ENCODE measurements at places on chromosomes 7 and 10.

DNA sequence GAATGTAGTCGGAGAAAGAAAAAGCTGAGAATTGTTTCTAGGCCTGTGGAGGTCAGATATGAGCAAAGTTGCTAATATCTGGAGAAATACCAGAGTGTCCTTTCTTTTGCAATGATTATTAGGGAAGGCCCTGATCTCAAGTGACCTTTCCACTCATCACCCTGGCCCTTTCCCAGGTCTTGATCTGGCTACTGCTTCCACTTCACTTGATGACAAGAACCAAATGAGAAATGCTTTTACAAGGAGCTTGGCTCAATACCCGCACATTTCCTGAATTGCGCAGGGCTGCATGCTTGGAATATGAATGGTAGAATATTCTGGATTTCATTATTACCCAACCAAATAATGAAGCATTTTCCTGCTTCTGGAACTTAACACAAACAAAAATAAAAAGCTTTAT is 104.6 kb downstream of the ITGB8 start:
- no peak for DNase-seq

DNA sequence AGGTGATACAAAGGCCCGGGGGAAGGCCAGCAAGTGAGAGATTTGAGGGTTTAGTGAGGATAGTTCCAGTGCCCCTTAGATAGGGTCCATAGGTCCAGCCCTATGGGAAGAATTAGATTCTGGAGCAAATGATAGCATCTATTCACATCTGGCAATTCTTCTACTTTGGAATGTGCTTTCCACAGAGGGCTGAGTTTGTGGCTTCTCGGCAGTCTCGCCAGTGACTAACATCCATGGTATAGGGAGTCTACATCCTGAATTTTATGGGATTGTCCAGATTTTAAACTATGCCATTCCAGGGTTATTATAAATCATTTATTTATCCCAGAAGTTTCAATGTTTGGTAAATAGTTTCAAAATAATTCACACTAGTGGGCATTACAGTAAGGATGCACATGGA is 207.3 kb upstream of the ADO start:
- no peak for DNase-seq

GRCh38 chr10:33920351-33920750 is 585.9 kb upstream of the NRP1 start:
- DNase-seq: no peak

DNA sequence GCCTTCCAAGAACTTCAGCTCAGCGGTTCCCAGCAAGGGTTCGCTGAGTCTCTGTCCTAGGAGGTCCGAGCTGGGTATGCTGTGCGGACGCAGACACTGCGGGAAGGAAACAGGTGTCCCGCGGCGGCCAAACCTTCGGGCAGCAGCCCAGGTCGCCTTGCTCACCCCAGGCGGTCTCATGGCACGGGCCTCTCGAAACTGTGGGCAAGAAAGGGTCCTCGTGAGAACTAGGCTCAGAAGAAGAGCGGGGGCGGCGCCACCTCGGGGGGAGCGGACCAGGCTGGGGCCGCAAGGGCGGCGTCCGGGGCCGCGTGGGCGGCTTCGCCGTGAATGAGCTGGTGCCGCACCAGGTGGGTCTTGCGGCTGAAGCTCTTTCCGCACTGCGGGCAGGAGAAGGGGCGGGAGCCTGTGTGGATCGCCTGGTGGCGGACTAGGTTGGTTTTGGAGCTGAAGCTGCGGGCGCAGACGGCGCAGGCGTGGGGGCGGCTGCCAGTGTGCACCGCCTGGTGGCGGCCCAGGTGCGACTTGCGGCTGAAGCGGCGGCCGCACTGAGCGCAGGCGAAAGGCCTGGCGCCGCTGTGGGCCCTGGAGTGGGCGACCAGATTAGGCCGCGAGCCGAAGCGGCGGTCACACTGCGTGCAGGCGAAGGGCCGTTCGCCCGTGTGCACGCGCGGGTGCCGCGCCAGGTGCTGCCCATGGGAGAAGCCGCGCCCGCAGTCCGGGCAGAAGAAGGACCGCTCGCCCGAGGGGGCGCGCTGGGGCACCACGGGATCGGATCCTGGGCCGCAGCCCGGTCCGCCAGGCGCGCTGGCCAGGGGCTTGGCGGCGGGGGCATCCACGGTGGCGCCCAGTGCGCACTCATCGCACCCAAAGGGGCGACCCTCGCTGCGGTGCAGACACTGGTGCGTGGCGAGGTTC is 8.6 kb downstream of the ZNF467 start:
- DNase-seq: no peak

DNA sequence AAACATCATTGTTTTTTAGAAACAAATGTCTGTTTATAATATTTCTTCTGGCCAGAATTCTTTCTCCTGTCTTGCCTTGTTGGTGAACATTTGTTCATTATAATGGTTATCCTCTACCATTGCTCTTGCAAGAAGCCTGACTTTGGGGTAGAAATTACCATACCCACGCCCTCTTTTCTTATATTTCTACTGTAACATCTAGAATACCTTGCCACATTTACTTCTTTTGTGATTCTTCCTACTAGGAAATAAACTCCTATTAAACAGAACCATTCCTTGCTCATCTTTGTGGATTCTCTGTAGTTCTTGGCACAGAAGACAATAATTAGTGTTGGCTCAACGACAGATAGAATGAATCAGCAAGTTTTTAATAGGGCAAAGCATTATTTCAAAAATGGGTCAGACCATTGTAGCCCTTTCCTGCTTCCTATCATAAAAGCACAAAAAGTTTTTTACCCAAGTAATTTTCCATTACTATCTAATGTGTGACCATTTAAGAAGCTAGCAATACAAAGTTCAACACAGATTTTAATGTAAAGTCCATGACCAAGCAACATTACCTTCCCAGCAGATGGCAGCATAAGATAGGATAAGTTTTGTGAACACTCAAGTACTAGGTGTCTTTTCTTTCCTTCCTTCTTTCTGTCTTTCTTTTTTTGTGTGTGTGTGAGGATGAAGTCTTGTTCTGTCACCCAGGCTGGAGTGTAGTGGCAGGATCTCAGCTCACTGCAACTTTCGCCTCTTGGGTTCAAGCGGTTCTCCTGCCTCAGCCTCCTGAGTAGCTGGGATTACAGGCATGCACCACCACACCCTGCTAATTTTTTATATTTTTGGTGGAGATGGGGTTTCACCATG is 270.4 kb downstream of the HGF start:
- peak; percentile 91 for DNase-seq

DNA sequence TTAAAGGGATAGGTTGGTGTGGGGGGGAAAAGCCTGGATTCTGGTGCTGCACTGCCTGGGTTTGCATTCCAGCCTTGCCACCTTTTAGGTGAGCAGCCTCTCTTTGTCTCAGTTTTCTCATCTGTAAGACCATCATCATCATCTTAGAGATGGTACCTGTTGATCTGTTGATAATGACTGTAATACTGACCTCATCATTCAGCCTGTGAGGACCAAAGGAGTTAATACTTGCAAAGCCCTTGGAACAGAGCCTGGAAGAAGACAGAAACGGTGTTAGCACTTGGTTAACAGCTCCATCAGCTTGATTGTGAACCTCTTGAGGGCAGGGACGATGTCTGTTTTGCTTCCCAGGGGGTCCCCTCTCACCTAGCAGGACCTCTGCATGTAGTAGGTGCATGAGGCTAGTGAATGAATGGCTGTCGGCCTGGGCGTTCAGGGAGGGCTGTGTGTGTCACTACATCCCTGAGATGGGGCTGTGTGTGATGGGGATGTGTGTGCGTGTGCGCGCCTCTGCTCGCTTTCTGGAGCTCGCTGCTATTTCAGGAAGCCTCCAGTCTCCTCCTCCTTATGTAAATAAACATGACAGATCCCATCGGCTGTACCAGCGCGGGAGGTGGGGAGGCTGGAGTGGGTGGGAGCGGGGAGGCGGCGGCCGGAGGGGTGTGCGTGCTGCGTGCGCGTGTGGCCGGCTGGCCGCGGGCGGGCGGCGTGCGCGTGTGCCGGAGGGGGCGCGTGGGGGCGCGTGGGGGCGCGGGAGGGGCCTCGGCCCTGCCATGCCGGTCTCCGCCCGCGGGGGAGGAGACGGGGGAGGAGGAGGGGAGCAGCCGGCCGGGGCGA is 61.2 kb downstream of the NEURL1 start:
- DNase-seq: peak; percentile 23

- no peak for DNase-seq
Observed at GRCh38 chr7:93843260-93843659, 47.3 kb downstream of the TFPI2 start.

- no peak for DNase-seq
Observed at GRCh38 chr10:5988336-5988920, 11.1 kb upstream of the IL15RA start.

DNA sequence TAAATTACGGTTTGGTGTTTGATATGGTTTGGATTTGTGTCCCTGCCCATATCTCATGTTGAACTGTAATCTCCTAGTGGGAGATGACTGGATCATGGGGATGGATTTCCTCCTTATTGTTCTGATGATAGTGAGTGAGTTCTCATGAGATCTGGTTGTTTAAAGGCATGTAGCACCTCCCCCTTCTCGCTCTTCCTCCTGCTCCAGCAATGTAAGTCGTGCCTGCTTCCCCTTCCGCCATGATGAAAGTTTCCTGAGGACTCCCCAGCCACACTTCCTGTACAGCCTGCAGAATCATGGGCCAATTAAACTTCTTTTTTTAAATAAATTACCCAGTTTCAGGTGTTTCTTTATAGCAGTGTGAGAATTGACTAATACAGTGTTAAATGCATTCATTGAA is 116.6 kb downstream of the DOCK4 start:
- DNase-seq: no peak

DNA sequence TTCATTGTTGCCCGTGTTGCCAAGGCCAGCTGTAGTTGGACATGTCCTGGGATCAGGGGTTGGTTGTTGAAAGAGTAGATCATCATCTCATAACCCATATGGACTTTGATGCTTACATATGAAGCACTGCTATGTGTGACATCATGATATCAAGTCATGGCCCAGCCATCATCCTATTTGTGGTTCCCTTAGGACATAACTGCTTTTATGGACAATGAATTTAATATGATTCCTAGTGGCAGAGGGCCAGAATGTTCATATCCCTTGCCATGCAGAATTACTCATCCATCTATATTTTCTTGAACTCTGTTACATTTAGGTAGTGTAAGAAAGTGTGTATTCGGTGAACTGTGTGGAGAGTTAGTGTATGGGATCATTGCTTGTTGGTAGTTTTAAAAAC is 343.9 kb upstream of the LRGUK start:
- DNase-seq: no peak

- peak; percentile 1 for DNase-seq
Observed at GRCh38 chr10:128793726-128794655, 667.8 kb upstream of the MKI67 start.

- DNase-seq: no peak
Observed at GRCh38 chr10:73248259-73248724, 1.2 kb upstream of the DNAJC9 start.

GRCh38 chr7:138425026-138425425 is 35.0 kb upstream of the TRIM24 start:
- no peak for DNase-seq

GRCh38 chr10:3805201-3805790 is 20.3 kb upstream of the KLF6 start:
- DNase-seq: no peak

- no peak for DNase-seq
Observed at GRCh38 chr10:110207805-110208613, 604 bp downstream of the MXI1 start.

- DNase-seq: no peak
Observed at GRCh38 chr10:78310481-78311080, 276.9 kb downstream of the RPS24 start.

DNA sequence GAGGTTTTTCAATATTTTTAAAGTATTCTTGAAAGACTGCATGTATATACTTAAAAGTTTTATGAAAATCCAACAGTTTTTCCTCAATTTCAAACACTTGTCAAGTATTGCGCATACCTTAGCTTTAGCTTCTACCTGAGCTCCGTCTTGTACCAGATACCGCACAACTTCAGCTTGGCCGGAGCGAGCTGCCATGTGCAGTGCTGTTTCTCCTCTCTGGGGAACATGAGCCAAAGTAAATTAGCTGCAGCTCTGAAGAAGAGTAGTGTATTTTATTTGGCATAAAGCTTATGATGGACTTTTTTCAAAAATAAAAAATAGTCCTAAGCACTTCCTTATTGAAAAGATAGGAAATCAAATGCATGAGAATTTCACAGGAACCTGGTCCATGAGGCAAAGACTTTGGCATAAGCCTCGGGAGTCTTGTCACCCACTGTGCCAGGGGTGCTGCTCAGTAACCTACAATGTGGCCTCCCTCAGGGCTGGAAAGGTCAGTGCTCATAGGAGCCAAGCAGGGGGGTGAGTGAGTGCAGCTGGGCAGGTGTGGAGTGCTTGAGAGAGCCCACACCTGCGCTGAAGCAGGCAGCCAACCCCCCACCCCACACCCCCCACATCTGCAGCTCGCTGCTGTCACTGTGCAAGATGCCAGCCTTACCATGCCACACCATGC is 189.5 kb downstream of the ANK3 start:
- no peak for DNase-seq

DNA sequence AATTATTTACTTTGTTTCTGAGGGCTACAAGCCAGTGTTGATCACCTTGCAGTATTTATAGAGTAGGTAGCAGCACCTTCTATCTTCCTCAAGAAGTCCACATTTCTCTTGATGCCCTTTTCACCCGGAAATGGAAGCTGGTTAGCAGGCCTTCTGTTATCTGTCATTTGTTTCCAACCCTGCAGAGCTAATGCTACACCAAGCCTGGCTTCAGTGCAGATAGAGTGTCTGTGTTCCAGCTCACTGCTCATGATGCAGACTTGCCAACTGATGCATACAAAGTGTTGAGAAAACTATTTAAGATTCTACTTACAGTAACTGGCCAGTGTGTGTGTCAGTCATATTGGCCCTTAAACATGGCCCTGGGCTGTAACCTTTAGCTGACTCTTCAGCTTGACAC is 301.0 kb downstream of the LHFPL3 start:
- no peak for DNase-seq

DNA sequence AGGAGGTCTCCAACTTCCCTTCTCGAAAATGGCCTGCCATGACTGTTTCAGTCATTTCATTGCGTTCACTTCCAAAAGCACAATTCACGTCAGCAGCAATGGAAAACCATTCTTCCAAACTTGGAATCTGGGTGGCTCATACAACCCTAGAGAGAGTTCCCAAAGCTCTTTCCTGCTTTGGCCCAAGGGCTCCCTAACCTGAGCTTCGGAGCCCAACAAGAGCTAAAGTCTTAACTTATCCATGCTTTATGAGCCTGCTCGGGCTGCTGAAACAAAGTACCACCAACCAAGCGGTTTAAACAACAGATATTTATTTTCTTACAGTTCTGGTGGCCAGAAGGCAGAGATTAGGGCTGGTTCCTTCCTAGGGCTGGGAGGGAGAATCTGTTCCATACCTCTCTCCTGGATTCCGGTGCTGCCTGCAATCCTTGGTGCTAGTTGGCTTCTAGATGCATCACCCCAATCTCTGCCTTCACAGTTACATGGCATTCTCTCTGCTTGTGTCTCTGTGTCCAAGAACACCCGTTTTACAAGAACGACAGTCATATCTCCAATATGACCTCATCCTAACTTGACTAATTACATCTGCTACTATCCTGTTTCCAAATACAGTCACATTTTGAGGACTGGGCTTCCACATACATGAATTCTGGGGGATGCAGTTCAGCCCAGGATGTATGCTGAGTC is 33.5 kb downstream of the CAMK2B start:
- DNase-seq: no peak

- DNase-seq: no peak
Observed at GRCh38 chr7:135300913-135301765, 67.5 kb downstream of the STRA8 start.

- DNase-seq: no peak
Observed at GRCh38 chr7:80614851-80615271, 23.6 kb upstream of the CD36 start.

All from NCI-H2029 treated with DMSO at 0.1 percent for 48 hours (cell line).